ENCODE measurements at places on chromosomes 16 and 17. TPM values are rescaled to one million over a fixed set of nuclear protein-coding genes. Genes with fewer than 3 reads are reported as not detected.

Gene CRYBA1
- total RNA-seq = not detected

Gene CFAP52
- total RNA-seq = not detected

Gene HSD11B2
- total RNA-seq = 0.94 TPM

DNA sequence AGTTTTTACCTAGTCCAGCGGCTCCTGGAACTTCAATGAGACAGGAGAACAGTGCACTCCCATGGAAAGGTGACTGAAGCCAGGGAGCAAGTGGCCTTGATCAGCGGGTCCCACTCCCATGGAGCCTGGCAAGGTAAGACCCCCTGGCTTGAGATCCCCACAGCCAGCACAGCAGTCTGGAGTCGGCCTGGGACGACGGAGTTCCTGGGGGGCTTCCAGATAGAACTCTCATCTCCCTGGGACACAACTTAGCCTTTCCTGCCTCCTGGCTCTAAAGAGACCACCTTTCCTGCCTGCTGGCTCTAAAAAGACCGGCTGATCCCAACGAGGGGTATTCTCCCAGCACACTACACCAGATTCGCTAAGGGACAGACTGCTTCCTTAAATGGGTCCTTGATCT is 1279.0 kb upstream of the GOT2 start:
- no peak for DNase-seq

DNA sequence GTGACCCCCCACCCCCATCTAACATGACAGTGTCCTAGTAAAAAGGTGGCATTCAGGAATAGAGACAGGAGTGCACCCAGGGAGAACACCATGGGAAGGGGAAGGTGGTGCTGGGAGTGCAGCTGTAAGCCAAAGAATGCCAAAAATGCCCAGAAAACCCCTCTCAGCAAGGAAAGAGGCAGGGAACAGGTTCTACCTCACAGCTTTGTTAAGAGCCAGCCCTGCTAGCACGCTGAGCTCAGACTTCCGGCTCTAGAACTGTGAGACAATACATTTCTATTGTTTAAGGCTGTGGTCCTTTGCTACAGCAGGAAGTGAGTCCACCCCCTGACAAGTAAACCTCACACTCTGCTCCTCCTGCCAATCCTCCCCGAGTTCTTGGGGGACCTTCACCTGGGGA is 302.4 kb upstream of the N4BP1 start:
- peak; percentile 78 for DNase-seq

- no peak for DNase-seq
Measured at GRCh38 chr17:58331815-58332777, 3.5 kb upstream of the TSPOAP1 start.

- DNase-seq = no peak
Measured at GRCh38 chr16:5918567-5919130, 821.1 kb upstream of the EEF2KMT start.

GRCh38 chr16:78275420-78275819 is 176.0 kb downstream of the WWOX start:
- no peak for DNase-seq

GRCh38 chr17:43591779-43592562 is 45.8 kb upstream of the ETV4 start:
- DNase-seq = peak; percentile 85

All from HT1080 (cell line).